ENCODE measurements at places on chromosomes 7 and 10.

GRCh38 chr7:43481902-43482678 is 100.8 kb upstream of the STK17A start:
- DNase-seq, result no peak

DNA sequence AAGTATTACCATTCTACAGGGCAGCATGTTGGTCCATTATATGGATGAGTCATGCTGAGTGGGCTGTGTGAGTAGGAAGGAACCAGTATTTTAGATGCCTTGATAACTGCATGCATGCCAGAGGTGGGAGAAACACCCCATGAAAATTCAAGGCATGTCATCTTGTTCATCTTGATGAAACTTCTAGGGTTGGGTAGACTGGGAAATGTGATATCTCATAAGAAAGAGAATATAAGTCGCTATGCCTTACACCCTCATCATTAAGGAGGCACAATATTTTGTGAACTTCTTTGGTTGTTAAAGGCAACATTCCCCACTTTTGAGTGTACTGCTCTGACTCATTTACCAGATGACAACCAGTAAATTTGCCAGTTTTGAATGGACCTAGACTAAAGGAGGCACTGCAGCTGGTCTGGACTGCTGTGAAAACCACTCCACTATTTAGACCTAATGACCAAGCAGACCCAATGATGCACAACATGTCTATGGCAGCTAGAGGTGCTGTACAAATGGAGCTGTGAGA is 48.0 kb downstream of the ZNF365 start:
- DNase-seq, result no peak

DNA sequence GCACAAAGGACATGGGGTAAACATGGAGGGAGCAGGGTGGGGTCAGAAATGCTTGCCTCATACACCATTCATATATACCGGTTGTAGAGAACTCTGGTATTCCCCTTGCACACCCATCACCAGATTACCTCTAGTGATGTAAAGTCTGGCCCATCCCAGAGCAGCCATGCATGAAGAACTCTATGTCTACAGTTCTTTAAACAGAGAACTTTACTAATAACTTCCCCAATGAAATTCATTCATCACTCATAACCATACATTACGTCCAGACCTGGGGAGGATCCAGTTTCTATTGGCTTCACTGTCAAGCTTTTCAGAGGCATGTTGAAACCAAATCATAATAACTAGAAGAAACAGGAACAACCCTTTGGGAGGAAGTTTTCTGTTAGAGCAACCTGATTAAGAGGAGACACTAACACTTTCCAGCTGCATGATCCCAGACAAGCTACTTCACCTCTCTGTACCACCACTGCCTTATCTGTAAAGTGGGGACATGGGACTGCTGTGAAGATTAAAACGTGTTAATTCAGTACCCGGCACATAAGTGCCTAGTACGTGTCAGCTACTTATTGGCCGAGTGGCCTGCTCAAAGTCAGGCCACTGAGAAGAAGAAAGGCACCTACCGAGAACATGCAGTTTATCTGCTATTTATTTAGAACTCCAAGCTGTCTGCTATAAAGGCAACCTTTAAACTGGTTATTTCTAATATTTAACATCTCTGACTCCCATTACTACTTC is 59.7 kb downstream of the IGF2BP3 start:
- DNase-seq, result no peak

- no peak for DNase-seq
These were observed 41.9 kb upstream of the PDCD4 start for GRCh38 chr10:110829721-110830410.

- DNase-seq, result peak; percentile 31
These were observed 65.6 kb downstream of the ZNF503 start for GRCh38 chr10:75335983-75336382.

GRCh38 chr10:130954326-130954905 is 357.1 kb downstream of the TCERG1L start:
- DNase-seq, result no peak

DNA sequence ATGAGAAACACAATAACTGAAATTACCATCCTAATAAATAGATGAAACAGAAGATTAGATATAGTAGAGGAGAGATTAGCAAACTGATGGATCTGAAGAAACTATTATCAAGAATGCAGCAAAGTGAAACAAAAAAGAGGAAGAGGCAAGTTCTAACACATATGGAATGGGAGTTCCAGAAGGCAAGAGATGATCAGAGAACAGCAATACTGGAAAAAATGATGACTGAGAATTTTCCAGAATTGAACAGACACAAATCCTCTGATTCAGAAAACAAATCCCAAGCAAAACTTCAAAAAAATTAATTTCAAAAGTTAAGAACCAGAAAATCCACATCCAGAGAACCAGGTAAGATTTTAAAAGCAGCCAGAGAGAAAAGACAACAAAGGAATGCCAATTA is 20.2 kb upstream of the CYREN start:
- no peak for DNase-seq

- DNase-seq, result no peak
These were observed 59.6 kb downstream of the NEURL1 start for GRCh38 chr10:103552856-103553742.

- DNase-seq, result no peak
These were observed 22.2 kb downstream of the MMS19 start for GRCh38 chr10:97475936-97476594.

DNA sequence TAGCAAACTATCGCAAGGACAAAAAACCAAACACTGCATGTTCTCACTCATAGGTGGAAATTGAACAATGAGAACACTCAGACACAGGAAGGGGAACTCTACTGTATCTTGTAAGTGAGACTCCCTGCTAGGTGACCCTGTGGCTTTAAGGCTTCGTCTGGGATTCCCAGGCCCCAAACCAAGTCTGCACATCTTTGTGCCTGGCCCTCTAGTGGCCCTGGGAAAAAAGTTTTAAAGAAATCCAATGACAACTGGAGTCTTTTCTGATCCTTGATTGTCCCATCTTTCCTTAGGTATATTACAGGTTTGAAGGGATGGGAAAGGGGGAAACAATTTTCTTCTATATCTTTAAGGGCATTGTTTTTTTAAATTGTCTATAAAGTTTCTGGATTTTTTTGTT is 10.6 kb upstream of the LIPM start:
- no peak for DNase-seq

DNA sequence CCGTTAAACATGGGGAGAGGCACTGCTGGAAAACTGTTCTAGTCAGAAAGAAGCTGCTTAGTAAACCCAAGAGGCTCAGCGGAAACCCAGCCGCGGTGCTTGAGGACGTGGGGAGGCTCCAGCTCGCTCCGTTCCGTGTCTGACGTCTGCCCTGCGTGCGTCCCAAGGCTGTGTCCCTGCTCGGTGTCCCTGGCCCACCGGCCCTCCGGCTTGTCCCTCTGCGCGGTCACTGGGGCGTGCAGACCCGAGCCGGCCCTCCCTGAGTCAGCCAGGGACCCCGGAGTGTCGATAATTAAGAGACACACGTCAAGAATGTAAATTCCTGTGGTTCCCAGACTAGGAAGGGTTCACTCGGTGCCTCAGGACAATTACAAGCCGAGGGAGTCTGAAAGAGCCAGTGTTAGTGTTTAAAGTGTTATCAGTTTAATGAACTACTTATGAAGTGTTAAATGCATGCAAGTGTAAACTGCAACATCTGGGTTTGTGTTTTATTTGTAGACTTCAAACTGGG is 98.9 kb downstream of the WDR11 start:
- DNase-seq, result no peak

Measured in SIG-M5 (cell line).